GM10248 (cell line): ENCODE measurements at places on chromosomes 7 and 10.

GRCh38 chr10:119919826-119920225 is 27.3 kb downstream of the SEC23IP start:
- DNase-seq: peak; percentile 20

- DNase-seq: peak; percentile 34
Measured at GRCh38 chr7:55019191-55019690, 424 bp downstream of the EGFR start.

GRCh38 chr10:108039821-108040584 is 875.5 kb upstream of the SORCS1 start:
- no peak for DNase-seq

DNA sequence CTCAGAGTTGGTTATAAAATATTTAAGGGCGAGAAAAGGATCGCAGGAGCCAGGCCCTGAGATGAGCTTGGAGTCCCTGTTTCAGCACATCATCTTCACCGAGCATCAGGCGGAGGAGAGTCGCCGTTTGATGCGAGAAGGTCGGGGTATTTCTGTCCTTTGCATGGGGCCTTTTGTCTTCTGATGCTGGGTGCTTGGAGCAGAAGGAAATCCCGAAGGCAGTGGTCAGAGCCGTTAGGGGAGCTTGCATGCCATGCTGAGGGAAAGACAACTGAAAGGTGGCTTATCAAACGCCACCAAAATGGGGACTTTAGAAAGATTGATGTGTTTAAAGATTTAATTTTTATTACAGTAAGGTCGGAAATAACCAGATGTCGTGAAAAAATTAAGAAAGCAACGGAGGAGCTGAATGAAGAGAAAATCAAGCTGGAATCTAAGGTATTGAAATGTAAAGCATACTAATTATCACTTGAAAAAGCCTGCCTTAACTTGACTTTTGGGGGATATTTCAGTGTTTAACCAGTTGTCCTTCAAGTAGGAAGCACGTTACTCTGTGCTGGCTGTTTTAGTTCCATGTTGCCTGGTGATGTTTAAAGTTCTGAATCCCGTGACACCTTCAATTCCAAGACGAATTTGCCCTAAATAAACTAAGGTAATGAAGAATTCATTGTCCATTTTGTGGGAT is 845 bp downstream of the CCDC172 start:
- no peak for DNase-seq

GRCh38 chr7:127824682-127825081 is 172.7 kb downstream of the SND1 start:
- DNase-seq: no peak

- no peak for DNase-seq
Measured at GRCh38 chr7:46811529-46811928, 770.4 kb downstream of the TNS3 start.

DNA sequence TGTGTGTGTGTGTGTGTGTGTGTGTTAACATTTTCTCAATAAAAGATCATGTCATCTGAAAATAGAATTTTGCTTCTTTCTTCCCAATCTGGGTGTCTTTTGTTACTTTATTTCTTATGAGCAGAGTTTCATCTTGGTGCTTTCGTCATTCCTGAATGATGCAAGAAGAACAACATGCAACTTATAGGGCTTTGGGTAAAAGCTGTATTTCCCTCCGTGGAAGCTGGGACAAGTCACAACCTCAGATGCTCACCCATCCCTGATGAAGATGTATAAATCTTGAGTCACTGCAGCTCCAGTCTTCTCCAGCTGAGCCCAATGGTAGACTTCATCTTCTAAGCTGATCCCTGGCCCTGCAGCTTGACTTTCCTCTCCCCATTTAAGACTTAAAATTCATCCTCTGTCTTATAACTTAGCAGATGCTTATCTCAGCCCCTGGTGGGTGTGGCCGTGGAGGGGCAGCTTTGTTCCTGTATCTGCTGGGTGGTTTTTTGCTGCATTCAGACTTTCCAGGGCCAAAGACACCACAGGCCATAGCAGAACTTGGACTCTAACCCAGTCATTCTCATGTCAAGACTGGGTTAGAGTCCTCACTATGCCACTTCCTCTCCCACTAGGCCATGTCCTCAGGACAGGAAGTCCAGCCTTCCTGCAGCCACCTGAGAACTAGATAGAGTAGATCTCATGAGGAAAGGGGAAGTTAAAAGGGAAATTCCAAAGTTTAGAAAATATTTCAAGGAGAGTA is 356.4 kb downstream of the TNS3 start:
- peak; percentile 30 for DNase-seq

DNA sequence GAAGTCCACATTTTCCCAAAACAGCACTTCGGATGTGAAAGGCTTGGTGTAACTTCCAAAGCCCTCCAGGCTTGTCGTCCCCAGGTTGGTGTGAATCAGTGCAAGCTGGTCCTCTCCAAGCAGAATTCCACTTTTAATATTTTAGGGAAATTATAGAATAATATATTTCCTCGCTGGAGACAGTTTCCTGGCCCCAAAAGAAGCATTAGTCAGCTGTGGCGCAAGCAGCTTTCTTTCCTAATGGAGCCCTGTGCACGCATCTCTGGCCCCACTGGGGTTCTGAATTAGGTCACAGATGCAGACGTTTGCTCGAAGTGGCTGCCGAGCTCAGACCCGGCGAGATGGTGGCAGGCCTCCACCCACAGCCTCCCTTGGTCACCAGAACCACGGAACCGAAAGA is 33.3 kb upstream of the MNX1 start:
- DNase-seq: no peak

- no peak for DNase-seq
Measured at GRCh38 chr10:32684291-32684690, 238.4 kb downstream of the CCDC7 start.

DNA sequence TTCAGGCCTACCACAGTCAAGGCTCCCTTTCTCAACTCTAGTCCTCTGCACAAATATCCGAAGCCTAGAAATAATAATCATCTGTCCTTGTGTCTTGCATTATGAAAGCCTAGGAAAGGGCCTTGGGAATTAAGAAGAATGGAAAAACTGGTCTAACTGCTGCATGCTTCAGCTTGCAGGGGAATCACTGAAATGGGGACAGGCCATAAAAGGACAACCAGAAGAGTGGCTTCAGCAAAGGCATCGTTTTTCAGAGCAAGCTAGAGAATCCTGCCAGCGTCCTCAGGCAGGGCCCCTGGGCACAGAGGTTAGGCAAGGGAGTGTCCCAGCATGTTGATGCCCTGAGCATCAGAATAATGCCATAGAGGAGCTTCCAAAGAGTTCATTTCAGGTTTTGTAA is 13.2 kb downstream of the ERVW-1 start:
- no peak for DNase-seq
